Kidney epithelial cell (primary cell): ENCODE measurements at places on chromosomes 5 and 9.
A peak's percentile ranks its signal among the peaks of the same experiment; 100 is the strongest.

- DNase-seq = no peak
These were observed 89.2 kb downstream of the CAMSAP1 start for GRCh38 chr9:135817951-135818717.

- DNase-seq = no peak
These were observed 6.3 kb upstream of the TAF11L3 start for GRCh38 chr5:17511775-17512325.

DNA sequence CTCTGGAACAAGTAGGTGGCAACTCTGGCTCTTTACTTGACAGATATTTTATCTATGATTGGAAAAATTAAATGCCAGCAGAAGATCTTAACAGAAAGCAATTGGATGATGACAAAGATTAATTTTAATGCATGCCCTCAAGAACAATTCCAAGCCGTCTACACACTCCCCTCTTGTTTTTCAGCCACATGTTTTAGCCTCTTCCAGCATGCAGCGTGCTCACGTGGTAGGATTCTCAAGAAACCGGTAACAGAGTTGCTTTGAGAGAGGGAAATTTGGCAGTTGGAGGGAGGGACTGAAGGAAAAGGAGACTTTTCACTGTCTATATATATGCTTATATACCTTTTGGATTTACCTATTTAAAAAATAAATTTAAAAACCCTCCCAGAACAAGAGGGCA is 48.3 kb upstream of the FANCC start:
- no peak for DNase-seq

DNA sequence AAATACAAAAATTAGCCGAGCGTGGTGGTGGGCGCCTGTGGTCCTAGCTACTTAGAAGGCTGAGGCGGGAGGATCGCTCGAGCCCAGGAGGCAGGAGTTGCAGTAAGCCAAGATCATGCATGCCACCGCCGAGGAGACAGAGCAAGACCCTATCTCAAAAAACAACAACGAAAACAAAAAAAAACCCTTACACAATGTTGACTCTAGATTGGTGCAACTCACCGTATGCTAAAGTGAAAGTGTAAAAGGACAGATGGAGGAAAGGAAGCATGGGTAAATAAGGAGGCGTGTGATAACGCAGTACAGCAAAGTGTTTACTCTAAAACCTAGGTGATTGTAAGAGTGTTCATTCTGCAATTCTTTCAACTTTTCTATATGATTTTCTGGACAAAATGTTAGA is 15.9 kb upstream of the RUFY1 start:
- no peak for DNase-seq

GRCh38 chr5:172660974-172661373 is 19.9 kb downstream of the NEURL1B start:
- no peak for DNase-seq

- DNase-seq = no peak
These were observed 120.4 kb upstream of the RFX3 start for GRCh38 chr9:3646226-3646625.

DNA sequence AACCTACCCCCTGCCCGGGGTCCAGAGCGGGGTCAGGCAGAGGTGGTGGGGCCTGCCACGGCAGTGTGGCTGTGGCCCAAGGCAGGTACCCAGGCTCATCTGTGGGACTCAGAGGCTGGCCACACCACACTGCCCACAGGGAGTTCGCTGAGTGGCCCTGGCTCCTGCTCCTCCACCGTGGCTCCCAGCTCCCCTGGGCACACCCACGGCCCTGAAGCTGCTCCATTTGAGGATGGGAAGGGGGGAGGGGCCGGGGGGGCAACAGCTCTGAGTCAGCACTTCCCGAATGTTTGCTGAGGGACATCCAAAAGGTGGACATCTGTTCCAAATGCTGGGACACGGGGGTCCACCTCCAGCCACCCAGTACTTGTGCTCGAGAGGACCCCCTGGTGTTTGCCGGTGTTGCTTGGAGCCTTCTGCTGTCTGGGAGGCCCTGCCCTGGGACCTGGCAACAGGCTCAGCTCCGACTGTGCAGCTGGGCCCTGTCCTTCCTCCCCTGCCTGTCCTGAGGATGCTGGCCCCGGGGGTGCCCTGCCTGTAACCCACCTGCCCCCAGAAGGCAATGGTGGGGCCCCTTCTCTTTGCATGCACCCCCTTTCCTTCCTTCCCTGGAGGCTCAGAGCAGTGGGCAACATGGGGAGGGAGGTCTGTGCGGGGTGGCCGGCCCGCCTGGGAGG is 2.5 kb upstream of the NRARP start:
- DNase-seq = no peak

GRCh38 chr5:98497418-98497817 is 276.0 kb upstream of the RGMB start:
- DNase-seq = no peak

- DNase-seq = peak; percentile 55
These were observed 316.6 kb downstream of the AGTPBP1 start for GRCh38 chr9:85425153-85425611.

GRCh38 chr5:172443441-172444109 is 10.8 kb downstream of the SH3PXD2B start:
- peak; percentile 84 for DNase-seq

DNA sequence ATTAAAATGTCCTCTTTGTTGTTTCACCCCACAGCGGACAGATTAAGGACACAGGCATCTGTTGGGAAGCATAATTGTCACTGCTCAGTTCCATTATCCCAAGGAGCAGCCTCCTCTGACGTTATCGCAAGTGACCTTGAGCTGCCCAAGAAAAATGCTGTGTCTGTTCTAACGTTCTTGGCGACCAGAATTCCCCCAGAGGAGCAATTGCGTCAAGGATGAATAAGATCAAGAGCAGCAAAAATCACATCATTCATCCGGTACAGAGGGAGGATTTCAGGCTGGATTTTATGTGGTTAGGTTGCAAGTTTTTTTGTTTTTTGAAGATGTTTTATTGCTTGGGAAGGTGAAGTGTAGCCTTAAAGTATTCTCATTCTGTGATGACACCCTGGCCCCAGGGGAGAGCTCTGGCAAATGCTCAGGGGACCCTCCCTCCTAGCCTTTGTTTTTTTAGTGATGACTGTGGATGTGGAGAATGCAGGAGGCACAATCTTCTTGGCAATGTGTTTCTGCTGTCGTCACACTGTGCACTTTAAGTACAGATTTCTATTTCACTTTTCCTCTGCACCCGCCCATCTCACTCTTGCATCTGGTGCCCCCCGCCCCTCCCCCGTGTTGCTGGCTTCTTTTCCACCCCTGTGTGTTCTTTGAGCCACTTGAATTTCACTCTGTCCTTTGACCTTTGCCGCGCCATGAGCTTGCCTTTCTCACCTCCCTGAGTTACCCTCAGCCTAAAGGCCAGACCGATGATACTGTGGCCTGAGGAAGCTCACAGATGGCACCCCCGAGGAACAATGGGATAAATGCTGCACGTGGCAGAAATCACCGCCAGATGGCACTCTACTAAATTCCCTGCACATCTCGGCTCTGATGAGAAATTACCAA is 308.5 kb downstream of the RAB3C start:
- DNase-seq = peak; percentile 87

GRCh38 chr9:130667120-130667435 is 2.7 kb downstream of the PRDM12 start:
- DNase-seq = no peak

- DNase-seq = no peak
These were observed 678 bp downstream of the GBA2 start for GRCh38 chr9:35748242-35748857.

- no peak for DNase-seq
These were observed 7.8 kb downstream of the TOR1B start for GRCh38 chr9:129810788-129811187.

DNA sequence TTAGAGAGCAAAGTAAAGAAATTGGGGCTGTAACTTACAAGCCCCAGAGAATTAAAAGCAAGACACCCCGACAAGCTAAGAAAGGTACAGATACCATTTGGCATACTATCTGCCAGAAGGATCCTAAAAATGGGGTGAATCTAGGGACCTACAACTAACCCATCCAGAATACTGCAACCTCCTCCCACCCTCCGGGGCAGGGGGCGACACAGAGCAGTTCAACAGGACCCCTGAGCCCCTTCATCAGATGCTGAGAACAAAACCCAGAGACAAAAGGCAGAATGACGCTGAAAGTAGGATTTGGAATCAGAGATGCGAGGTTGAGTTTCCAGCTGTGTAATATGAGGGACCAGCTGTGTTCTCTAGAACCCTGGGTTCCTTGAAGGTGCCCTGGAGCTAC is 71.2 kb downstream of the EPB41L4B start:
- no peak for DNase-seq

GRCh38 chr5:133319905-133320520 is 268.2 kb downstream of the HSPA4 start:
- no peak for DNase-seq

DNA sequence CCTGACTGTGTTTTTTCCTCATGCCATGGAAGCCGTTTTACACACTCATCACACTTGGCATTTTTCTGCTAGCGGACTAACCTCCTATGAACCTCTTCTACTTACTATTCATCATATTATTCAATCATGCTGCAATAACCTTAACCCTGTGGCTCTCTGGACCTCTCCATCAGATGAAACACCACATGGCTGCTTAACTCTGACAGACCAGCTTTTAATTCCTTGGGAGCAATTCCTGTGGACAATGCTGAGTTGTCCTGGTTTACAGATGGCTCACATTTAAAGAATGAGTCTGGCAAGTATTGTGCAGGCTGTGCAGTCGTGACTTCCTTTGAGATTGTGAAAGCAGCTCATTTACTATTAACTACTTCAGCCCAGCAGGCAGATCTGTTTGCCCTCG is 9.0 kb downstream of the OR1J1 start:
- DNase-seq = no peak

DNA sequence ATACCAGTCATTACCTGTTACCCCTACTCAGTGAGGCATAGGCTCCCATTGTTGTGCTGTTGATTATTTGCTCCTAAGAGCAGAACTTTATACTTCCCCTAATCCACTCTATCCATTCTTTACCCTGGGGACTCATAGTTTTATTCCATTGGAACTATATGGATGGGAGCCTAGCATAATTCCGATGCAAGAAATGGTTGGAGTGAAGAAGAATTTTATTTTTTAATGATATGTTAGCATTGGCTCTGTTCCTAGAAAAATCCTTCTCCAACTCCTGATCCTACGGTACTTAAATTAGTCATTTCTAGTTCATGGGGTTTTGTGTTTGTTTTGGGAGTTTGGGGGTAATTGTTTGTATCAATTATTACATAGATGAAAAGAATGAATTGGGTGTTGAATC is 191.5 kb downstream of the GOLPH3 start:
- no peak for DNase-seq

- no peak for DNase-seq
These were observed 69.4 kb upstream of the NFIB start for GRCh38 chr9:14383294-14383693.

- no peak for DNase-seq
These were observed 209.5 kb upstream of the MVB12B start for GRCh38 chr9:126117158-126117425.

GRCh38 chr9:127539259-127539981 is 72.7 kb upstream of the STXBP1 start:
- no peak for DNase-seq

GRCh38 chr9:79583952-79584654 is 12.3 kb downstream of the TLE4 start:
- DNase-seq = no peak

DNA sequence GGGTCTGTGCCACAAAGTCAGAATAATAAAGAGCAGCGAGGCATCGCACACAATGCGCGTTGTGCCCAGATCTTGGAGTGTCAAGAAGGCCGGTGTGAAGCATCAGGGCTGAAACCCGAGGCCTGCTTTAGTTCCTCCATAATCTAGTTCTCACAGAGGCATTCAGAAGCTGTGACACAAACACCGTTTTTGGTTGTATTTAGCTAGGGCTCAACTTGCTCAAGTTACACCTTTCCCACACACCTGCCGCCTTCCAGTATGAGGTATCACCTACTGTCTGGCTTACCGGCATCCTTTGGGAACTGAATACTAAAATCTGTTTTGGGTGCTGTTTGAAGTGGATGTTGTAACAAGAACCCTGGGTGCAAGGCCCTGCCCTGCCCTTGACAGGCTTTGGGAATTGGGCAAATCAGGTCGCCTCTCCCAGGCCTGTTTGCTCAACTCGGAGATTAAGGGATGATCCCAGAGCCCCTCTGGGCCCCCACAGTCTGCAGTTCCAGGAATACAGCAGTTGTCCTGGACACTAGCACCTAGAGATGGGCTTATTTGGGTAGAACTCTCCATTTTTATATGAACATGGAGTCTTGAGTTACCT is 27.0 kb downstream of the SLC25A25 start:
- no peak for DNase-seq

GRCh38 chr9:17906176-17906840 is 327.4 kb downstream of the SH3GL2 start:
- no peak for DNase-seq

GRCh38 chr9:22922222-22922621 is 475.6 kb downstream of the DMRTA1 start:
- DNase-seq = no peak

DNA sequence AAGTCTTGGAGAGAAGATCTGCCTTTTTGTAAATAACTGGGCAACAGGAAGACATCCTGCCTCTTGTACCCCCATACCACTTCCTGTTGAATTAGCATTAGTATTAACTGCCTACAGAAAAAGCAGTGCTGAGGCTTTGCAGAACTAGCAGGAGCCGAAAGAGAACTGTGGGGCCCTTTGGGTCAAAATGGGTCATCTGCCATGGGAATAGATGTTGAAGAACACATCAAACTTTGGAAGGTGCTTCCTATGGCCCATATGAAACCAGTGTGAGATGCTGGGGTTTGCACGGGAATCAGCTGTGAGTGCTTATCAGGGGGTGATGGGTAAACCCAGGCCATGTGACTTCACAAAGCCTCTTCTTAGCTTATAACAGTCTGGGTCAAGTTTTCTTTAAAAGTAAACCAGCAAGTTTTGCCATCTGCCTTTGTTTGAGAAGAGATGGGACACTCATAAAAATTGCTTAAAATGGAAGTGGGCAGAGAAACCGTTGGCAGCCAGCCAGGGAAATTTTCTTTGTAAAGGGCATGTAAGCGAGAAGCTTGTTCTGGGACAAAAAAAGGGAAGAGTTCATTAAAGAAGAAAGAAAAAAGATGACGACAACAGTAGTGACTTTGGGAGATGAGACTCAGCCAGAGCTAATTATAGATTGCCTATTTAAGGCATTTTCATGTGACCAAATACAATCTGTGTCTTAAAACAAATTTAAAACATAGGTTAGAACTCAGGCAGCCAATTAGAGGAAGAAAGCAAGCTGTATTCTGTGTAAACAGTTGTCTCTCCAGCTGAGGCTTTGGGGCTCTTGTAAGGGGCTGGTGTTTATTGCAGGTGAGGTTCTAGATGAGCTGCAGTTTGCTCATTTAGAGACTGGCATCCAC is 4.4 kb downstream of the SLC25A25 start:
- DNase-seq = no peak

DNA sequence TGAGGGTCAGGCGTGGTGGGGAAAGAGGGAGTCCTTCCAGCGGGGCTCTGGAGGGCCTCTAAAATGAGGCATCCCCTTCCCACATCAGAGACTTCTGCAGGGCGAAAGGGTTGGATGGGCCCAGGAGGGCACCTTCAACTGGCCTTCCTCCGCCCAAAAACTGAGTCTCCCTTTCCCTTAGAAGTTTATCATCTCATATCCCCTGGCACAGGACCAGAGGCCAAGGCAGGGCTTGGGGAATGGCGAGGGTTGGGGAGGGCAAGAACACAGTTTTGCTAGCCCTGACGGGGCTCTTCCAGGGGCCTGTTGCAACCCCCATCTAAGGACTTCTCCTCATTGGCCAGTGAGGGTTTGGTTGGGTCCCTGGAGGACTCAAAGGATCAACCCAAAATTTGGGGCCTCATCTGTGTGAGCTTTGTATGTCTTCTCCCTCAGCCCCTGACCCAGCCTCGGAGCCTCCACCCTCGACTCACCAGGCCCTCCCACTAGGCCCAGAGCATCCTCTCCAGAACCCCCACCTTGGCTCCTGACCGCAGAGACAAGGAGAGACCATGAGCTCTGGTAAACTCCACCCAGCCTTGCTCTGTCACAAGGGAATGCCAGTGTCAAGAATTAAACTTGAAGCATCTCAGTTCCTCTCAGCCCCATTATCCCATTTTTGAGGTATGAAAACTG is 24.1 kb downstream of the AQP7 start:
- DNase-seq = no peak
